ENCODE measurements at places on chromosomes 6 and 20.

- no peak for DNase-seq
Measured at GRCh38 chr6:131366223-131366622, 206.8 kb upstream of the ARG1 start.

- DNase-seq = no peak
Measured at GRCh38 chr6:139253656-139254055, 38.1 kb downstream of the TXLNB start.

- no peak for DNase-seq
Measured at GRCh38 chr20:41002842-41003142, 25.8 kb upstream of the TOP1 start.

DNA sequence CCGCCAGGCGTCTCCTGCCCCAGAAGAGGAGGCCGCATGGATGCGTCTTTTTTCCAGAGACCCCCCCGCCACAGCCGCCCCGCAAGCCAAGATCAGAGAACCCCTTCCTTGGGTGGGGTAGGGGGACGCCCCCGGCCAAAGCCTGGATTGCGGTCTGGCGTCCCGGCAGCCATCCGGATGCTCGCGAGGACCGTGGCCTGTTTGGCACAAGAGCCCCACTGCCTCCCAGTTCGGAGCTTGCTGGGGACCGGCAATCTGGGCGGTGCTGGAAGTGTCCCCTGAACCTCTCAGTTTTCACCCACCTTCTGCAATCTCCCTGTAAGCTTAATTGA lies 924 bp downstream of the FAM162B start:
- DNase-seq = no peak

GRCh38 chr6:105994118-105994590 lies 92.0 kb upstream of the PRDM1 start:
- peak; percentile 72 for DNase-seq

DNA sequence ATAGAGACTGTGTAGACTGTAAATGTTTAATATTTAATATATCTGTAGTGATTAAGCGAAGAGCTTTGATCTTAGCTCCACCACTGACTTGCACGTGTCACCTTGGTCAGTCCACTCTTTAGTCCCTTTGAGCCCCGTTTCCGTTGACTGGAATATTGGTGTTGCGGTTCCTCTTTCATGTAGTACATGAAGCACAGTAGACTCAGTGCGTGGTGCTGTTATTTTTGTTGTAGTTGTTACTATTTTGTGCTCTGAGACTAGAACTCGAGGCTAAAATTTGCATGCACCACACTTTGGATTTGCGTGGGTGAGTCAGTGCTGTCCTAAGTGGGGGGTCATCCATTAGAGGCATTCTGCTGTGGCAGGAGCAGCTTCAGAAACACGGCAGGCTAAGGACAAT lies 291.4 kb downstream of the QKI start:
- no peak for DNase-seq

Measured in HL-60 (cell line).